Trophoblast cell (in vitro differentiated cells and primary cell): ENCODE measurements at places on chromosomes 6 and 20.

DNA sequence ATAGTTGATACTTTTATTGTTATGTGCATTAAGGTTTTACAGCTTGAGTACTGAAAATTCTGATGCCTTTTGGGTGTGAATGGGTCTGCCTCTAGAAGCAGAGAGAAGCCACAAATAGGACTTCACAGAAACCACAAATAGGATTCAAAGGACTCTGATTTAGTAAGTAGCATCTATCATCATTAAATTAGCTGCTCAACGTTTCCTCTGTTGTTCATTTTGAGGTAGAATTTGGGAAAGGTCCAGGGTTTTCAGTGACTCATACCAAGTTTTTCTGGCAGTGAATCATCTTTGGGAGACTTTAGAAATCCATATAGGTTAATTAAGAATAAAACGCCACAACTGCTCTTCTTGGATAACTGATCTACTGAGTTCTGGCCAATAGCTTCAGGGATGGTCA lies 105.1 kb downstream of the PHF3 start:
- no peak overlapping the region for H3K4me3 ChIP-seq
- no peak overlapping the region for H3K27ac ChIP-seq
- no peaks in the 10 kb centered on the region for H3K4me1 ChIP-seq
- H3K36me3 ChIP-seq = no peaks in the 10 kb centered on the region

DNA sequence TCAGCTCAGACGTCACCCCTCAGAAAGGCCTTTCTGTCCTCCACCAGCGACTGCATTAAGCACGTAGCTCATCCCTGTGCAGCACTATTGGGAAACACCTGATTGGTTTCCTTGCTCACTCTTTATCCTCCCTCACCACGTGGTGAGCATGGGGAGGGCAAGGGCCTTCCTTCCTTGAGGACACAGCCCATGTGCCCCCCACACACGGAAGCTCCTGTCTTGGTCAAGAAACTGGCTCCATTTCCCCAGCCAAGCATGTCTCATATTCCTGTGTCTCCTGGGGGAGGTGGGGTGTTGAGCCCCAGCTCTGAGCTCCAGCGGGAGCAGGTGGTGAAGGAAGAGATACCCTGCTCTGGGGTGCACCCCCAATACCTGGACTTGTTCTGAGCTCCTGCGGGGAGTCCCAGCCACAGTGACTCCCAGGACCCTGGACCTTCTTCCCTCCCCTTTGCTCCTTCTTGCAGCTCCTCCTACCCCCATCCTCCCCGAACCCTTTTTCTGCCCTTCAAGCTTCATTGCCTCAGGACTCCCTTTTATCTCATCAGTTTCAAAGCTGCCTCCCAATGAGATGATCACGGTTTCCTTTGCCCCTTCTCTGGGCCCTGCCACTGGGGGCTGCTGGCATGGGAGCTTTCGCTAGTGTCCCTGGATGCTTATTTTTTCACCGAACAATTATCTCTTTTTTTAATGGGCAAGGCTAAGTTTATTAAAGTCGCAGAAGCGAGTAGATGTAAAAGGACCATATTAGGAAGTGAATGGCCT lies 230.1 kb downstream of the TFAP2C start:
- peaks cover 27% of the 10 kb centered on the region for H3K4me1 ChIP-seq
- H3K36me3 ChIP-seq = no peaks in the 10 kb centered on the region
- H3K4me3 ChIP-seq = no peak overlapping the region
- no peaks in the 10 kb centered on the region for H3K27me3 ChIP-seq

DNA sequence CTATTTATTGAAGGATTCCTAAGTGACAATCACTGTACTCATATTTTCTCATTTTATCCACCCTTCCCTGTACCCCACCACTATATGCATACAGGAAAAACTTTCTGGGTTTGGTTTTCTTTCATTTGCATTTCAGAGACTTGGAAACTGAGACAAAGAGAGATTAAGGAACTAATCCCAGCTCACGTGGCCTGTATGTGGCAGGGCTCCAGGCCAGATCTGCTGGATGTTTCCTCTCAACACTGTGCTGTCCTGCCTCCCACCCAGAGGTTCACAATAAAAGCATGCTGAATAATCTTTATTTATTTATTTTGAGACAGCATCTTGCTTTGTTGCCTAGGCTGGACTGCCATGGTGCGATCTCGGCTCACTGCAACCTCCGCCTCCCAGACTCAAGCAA lies 50.2 kb downstream of the CEP162 start:
- H3K4me3 ChIP-seq = no peak overlapping the region
- no peaks in the 10 kb centered on the region for H3K27me3 ChIP-seq
- no peaks in the 10 kb centered on the region for H3K36me3 ChIP-seq

DNA sequence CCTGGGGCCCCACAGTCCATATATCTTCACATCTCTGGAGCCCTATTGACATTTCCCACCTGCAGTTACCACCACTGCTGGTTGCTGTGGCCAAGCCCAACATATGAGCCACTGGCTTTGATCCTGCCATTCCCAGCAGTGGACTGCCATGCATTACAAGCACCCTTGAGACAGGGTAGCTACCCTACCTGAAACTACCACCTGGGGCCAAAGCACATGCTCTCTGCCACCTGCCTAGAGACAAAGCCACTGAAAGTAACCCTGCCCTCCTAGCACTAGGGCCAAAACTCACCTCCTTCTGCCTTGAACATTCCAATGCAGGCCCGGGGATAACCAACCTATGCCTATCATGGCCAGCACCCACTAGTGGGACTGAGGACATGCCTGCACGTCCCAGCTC lies 255.5 kb upstream of the KHDRBS2 start:
- DNase-seq = no peak
- no peak overlapping the region for H3K4me3 ChIP-seq
- H3K36me3 ChIP-seq = no peaks in the 10 kb centered on the region

GRCh38 chr20:62675877-62676260 lies 32.8 kb upstream of the NTSR1 start:
- DNase-seq = no peak
- no peaks in the 10 kb centered on the region for H3K4me1 ChIP-seq
- no peak overlapping the region for H3K4me3 ChIP-seq
- no peaks in the 10 kb centered on the region for H3K27me3 ChIP-seq
- no peaks in the 10 kb centered on the region for H3K36me3 ChIP-seq
- no peak overlapping the region for H3K27ac ChIP-seq

- H3K36me3 ChIP-seq = no peaks in the 10 kb centered on the region
- DNase-seq = no peak
- H3K4me1 ChIP-seq = no peaks in the 10 kb centered on the region
- no peak overlapping the region for H3K4me3 ChIP-seq
Measured at GRCh38 chr6:136761227-136761922, 30.9 kb downstream of the MAP3K5 start.

DNA sequence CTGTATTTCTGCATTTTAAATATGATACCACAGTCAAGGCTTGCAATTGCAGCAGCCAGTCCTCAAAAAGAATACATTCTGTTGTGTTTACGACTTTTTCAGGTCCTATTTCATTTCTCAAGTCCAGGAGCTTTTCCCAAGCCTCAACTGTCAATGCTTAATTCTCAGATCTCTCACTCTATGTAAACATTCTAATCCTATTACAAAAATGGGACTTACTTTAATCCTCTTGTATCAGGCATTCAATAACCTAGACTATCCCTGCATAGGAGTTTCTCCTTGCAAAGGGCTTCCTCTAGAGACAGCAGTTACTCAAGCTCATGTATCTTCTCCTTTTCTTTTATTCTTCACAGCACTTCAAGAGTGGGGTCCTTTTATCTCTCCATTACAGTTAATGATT lies 1293.0 kb downstream of the GRIK2 start:
- H3K4me3 ChIP-seq = no peak overlapping the region
- no peaks in the 10 kb centered on the region for H3K4me1 ChIP-seq
- no peak for DNase-seq
- no peak overlapping the region for H3K27ac ChIP-seq
- no peaks in the 10 kb centered on the region for H3K27me3 ChIP-seq
- H3K36me3 ChIP-seq = no peaks in the 10 kb centered on the region

DNA sequence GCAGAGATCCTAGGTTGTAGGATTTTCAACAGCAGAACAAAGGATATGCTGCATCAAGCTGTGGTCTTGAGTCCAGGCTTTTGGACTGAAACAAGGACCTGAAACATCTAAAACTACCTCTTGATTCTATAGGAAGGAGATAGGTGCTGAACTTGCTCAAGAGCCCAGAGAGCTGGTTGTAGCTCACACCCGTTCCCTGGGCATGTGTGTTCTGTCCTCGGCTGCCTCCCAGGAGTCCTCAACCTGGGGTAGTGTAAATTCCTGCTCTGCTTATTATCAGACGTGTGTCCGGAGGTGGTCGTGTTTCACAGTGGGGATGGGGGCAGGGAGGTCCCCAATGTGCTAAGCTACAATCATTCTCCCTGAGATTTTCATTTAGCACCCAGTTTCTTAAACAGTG lies 4.8 kb downstream of the NOP56 start:
- H3K4me3 ChIP-seq = no peak overlapping the region
- peaks cover 61% of the 10 kb centered on the region for H3K36me3 ChIP-seq
- H3K27ac ChIP-seq = no peak overlapping the region
- H3K4me1 ChIP-seq = peaks cover 6% of the 10 kb centered on the region
- no peaks in the 10 kb centered on the region for H3K27me3 ChIP-seq
- no peak for DNase-seq

DNA sequence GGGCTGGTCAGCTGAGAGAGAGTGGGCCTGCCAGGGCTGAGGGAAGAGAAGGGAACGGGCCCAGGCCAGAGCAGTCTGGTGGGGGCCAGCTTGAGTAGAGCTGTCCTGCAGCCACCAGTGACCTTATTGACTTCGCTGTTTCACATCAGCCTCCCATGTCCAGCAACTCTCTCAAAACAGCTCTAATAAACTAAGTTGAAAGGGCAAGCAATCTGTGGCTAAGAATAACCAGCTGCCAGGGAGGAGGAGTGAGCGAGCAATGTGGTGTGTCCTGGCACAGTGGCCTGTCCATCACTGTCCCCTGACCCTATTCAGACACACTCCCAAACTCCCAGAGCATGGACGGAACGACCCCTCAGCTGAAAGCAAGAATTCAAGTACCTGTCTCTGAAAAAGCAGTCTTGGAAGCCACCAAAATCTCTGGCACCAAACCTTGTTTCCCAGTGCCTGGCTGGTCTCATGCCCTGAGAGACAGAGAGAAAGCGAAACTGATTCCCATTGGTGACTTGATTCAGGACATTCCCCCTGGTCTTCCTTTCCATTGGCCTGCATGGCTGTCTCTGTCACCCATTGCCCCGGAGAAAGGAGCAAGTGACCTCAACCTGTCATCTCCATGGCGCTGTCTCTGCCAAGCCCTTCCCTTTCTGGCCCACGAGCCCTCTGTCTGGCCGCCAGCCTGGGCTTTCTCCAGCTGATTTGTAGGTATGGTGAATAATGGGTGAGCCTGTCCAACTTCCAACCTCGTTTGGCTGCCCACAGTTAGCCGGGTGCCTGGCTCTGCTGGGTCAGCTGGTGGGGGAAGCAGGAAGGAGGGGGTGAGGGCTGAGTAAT lies at the start of gene DDO:
Gene DDO, minus strand, starts transcription at position 490 of the 831 bp plus-strand sequence. CDS start 2,113 bp downstream, outside the sequence.
- H3K27me3 ChIP-seq = no peaks in the 10 kb centered on the region
- peak within 1 kb of the TSS; percentile 41 for H3K4me3 ChIP-seq
- H3K4me1 ChIP-seq = no peaks in the 10 kb centered on the region

- no peaks in the 10 kb centered on the region for H3K4me1 ChIP-seq
- no peak for DNase-seq
- H3K27ac ChIP-seq = no peak overlapping the region
- no peaks in the 10 kb centered on the region for H3K36me3 ChIP-seq
- no peaks in the 10 kb centered on the region for H3K27me3 ChIP-seq
- H3K4me3 ChIP-seq = no peak overlapping the region
Measured at GRCh38 chr6:161540532-161540931, 266.7 kb upstream of the AGPAT4 start.

DNA sequence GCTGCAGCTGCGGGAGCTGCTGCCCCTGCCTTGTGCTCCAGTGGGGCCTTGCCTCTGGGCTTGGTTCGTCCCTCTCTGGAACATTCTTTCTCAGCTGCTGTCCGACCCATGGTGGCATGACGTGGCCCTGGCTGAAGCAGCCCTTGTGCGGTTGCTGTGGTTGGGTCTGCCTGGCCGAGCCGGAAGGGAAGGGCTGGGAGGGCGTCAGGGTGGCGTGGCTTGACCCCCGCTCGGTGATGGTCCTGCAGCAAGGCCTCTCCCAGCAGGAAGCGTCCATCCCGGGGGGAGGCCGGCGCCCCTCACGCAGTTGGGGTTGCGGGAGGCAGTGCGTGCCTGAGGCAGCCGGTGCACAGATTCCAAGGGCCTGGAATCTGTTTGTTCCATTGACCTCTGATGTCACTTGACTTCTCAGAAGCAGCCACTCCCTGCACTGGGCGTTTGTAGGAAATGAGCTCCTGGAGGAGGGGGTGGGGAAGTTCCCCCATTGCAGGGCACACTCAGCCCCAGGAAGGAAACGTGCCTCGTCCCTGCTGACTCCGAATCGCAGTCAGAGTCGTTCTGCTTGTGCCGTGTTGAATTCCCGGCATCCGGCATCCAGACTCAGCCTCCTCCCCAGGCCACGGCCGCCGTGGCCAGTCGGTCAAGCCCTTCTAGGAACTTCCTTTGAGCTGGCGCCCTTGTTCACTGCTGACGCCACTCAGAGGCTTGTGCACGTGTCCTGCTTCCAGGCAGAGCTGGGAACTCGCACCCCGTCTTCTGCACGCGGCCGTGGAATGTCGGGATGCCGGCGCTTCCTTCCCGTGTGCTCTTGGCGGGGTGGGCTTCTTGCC lies 9.7 kb upstream of the TNFRSF6B start:
- H3K27me3 ChIP-seq = no peaks in the 10 kb centered on the region
- peak overlapping the region; percentile 43 for H3K27ac ChIP-seq
- no peaks in the 10 kb centered on the region for H3K36me3 ChIP-seq
- peak; percentile 88 for DNase-seq

- H3K4me1 ChIP-seq = no peaks in the 10 kb centered on the region
- H3K4me3 ChIP-seq = no peak overlapping the region
- no peak overlapping the region for H3K27ac ChIP-seq
- DNase-seq = no peak
Measured at GRCh38 chr6:436308-437036, 44.9 kb downstream of the IRF4 start.

GRCh38 chr6:135146162-135146934 lies 34.8 kb upstream of the MYB start:
- H3K4me3 ChIP-seq = no peak overlapping the region
- H3K27me3 ChIP-seq = no peaks in the 10 kb centered on the region
- no peaks in the 10 kb centered on the region for H3K4me1 ChIP-seq
- no peak overlapping the region for H3K27ac ChIP-seq

DNA sequence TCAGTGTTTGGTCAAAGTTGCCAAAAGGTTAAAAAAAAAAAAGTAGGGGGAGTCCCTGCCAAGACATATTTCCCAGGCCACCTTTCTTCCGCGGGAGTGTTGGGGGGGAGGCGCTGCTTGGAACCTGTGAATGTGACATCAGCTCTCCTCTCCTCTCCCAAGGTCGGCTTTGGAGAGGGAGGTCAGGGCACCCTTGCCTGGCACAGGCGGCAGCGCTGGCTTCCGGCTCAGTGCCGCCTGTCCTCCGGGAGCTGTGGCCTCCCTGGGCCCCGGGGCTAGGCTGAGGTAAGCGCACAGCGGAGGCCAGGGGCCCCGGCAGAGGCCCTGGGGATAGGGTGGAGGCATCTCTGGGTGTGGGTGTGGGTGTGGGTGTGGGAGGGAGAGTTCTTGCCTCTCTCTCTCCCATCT lies 1.9 kb upstream of the EDN1 start:
- H3K4me3 ChIP-seq = no peak overlapping the region
- peaks cover 12% of the 10 kb centered on the region for H3K4me1 ChIP-seq
- peaks cover 3% of the 10 kb centered on the region for H3K36me3 ChIP-seq
- no peaks in the 10 kb centered on the region for H3K27me3 ChIP-seq
- no peak overlapping the region for H3K27ac ChIP-seq
- peak; percentile 78 for DNase-seq

GRCh38 chr20:40787941-40788340 lies 98.9 kb upstream of the MAFB start:
- no peaks in the 10 kb centered on the region for H3K27me3 ChIP-seq
- no peaks in the 10 kb centered on the region for H3K36me3 ChIP-seq
- no peaks in the 10 kb centered on the region for H3K4me1 ChIP-seq
- DNase-seq = no peak

GRCh38 chr20:20448881-20449280 lies 81.0 kb downstream of the INSM1 start:
- H3K4me1 ChIP-seq = peaks cover 3% of the 10 kb centered on the region
- DNase-seq = no peak
- no peaks in the 10 kb centered on the region for H3K27me3 ChIP-seq
- H3K27ac ChIP-seq = no peak overlapping the region
- H3K4me3 ChIP-seq = no peak overlapping the region
